ENCODE measurements at places on chromosomes 6 and 20. TPM values are rescaled to one million over a fixed set of nuclear protein-coding genes. Genes with fewer than 3 reads are reported as not detected.

Gene SIRPB1
- 3.7 TPM for total RNA-seq

Gene KCNB1
- total RNA-seq, result 2.1 TPM

Gene JAG1
- 60.5 TPM for total RNA-seq

Gene SYNDIG1
- 2.6 TPM for total RNA-seq

Gene RAB23
- 18.8 TPM for total RNA-seq

Gene GSTA3
- total RNA-seq, result not detected

Gene TPX2
- total RNA-seq, result 8.4 TPM

Gene C4A
- total RNA-seq, result 14.1 TPM

Gene PRSS35
- total RNA-seq, result 29.7 TPM

Gene TXLNB
- total RNA-seq, result 60.0 TPM

Gene ULBP3
- 1.0 TPM for total RNA-seq

Gene SLC22A7
- not detected for total RNA-seq

Gene SMOC2
- 26.6 TPM for total RNA-seq

Gene OR2B6
- not detected for total RNA-seq

Data from skeletal muscle tissue (tissue), 5 donors.